ENCODE measurements at places on chromosomes 4 and X.

DNA sequence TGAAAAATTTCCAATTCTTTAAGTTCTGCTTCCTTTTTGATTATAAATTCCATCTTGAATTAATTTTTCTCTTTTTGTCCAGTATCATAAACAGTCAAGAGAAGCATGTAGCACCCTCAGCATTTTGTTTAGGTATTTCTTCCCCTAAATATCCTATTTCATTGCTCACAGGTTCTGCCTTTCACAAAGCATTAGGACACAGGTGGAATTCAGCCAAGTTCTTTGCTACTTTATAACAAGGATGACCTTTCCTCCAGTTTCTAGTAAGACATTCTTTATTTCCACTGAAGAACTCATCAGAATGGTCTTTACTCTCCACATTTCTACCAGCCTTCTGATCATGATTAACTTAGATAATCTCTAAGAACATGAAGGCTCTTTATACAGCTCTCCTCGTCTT, 7.4 kb downstream of the SLC9B1 start:
- no peak for DNase-seq

GRCh38 chr4:152499344-152499743, 36.5 kb downstream of the FBXW7 start:
- no peak for DNase-seq

- peak; percentile 41 for DNase-seq
Measured at GRCh38 chrX:151393514-151393913, 3.5 kb upstream of the VMA21 start.

- no peak for DNase-seq
Measured at GRCh38 chrX:77404419-77404818, 42.8 kb upstream of the FGF16 start.

DNA sequence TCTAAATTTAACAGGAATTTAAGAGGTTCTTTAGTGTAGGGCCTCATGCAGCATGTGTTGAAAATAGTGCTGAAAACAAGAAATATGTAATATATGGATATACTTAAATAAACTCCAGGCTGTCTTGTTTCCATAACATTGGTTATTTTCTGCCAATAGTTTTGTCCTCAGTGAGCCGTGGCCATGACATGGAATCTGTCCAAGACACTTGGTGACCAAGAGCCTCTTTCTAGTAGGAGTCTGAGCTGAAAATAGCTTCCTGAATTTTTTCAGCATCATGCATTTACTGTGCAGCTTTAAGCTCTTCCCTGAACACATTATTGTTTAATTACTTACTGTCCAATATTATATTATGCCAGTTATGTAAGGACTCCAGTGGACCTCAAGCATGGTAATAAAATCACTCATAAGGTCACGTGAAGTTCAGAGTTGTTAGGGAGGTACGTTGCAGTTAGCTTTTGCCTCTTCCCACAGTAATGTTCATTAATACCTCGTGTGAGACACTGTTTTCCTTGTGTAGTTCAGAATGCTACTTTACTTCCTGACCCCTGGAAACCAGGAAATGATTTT, 488.2 kb downstream of the GRID2 start:
- DNase-seq: no peak

DNA sequence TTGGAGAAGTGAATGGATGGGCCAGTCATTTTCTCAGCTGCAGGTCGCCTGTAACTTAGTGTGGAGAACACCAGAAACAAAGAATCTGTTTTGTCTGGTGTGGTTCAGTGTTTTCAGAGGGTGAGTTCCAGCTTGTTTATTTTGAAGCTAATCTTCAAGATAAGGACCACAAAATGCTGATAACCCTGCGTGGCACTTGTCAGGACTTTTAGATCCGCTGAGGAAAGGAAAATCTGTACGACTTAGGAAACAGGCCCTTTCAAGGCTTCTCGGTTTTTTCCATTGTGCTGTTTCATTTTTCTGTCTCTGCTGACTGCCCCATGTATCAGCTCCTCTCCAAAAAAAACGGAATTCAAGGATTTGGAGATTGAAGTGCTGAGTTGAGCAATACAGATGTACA, 8.7 kb upstream of the ANAPC4 start:
- no peak for DNase-seq

DNA sequence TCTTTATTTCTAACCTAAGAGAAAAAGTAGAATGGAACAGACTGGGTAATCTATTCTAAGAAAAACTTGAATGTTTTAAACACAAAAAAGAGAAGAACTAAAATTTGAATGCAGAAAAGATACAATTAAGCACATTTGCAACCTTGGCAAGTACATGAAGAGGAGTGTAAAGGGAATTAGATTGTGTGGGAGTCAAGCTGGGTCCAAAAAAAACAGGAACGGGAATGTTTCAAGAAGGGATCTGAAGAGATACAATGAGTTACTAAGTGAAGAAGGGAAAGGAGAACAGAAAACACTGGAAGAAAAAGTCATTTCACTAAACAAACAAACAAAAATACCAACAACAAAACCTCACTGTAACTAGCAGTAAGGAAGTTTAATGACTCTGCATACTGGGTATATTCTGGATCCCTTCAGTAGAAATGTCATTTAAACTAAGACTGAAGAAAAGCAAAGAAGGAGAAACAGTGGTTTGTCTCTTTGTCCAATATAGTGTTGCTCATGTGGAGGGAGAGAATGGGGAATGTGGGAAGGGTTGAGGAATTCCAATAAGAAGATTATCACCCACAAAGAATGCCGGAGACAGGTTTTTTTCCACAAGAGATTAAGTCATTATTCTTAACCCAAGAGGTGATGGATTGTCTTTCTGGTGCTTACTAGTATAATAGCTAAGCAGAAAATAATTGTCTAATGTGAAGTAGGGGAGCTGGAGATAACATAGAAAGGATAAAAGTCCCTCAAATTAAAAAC, 50.4 kb upstream of the PTPN13 start:
- DNase-seq: no peak

GRCh38 chr4:22754116-22754515, 61.4 kb downstream of the GBA3 start:
- DNase-seq: no peak

DNA sequence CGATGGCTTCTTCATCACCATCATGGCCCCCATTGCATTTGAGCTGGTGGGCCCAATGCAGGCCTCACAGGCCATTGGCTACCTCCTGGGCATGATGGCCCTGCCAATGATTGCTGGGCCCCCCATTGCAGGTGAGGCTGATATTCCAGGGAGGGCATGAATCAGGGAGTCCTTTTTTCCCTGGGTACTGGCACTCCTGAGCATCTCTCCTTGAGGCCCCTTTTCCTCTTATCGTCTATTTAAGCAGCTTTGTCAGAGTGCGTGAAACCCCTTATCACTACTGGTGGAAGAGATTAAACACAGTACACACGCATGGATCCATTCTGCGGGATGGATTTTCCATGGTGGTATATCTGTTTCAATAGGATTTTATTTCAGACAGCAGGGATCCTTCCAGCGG, 85.1 kb downstream of the RLIM start:
- DNase-seq: no peak

GRCh38 chr4:137597752-137598430, 65.6 kb upstream of the PCDH18 start:
- DNase-seq: no peak

DNA sequence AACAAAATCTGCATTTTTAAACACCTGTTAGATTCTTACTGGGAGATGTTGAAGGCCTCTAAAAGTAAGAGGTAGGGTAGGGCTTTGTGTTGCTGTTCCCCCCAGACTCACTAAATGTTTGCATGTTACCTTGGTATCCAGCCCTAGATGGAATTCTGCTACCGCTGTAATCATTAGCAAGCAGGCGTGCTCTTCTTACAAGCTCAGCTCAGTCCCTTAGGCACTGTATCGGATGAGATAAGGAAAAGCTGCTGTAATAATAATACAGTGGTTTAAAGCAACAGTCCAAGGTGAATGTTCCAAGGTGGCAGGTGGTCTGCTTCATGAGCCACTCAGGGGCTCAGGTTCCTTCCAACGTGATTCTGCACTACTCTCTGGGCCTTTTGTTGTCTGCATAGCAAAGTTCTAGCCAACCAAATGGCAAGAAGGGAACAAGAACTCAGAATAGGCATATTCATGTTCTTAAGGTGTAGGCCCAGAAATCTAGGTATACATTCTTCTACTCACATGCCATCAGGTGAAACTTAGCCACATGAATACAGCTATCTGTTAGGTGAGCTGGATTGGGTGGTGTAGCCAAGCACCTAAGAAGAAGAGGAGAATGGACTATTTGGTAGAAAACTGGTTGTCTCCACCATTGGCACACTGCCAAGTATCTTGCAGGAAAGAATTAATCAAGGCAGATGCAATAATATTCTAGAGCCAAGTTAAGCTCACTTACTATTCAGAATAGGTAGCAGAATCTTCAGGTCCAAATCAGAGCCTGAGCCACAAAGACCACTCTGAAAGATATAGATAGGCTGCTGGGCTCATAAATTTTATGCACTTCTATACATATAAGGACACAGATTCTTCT, 46.0 kb downstream of the COQ2 start:
- no peak for DNase-seq

DNA sequence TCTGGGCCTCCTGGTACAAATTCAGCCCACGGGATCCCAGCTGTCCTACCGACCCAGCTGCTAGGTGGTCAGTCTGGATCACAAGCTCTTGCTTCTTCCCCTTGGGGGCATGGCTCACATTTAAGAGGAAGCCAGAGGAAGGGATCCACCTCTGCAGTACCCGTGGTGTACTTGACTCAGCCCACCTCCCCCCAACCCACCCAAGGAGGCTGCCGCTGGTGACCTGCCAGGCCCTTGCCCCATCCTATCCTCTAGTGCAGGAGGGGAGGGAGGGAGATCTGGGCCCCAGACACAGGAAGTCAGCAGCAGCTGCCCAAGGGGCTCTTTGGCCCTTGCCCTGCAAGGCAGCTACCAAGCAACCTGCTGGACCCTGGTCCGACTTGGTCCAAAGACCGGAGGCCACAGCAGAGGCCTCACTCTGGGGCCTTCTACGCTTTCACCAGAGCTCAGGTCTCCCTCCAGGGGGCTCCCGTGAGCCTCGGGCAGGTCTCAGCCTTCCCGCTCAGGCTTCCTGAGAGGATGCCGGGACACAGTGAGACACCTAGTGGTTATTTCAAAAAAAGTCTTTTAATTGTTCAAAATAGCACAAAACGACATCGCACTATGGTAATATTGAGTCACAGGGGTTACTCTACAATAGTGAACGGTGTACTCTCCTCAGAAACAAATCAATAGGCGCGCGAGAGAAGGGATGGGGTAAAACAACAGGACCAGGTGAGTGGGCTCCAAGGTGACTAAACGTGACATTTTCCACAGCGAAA, 2.7 kb upstream of the RENBP start:
- DNase-seq: peak; percentile 85

GRCh38 chr4:3766036-3766784, at the start of gene ADRA2C:
Gene ADRA2C (plus strand): TSS chr4:3766385. CDS start chr4:3766607, 222 bp downstream.
- DNase-seq: peak; percentile 18

DNA sequence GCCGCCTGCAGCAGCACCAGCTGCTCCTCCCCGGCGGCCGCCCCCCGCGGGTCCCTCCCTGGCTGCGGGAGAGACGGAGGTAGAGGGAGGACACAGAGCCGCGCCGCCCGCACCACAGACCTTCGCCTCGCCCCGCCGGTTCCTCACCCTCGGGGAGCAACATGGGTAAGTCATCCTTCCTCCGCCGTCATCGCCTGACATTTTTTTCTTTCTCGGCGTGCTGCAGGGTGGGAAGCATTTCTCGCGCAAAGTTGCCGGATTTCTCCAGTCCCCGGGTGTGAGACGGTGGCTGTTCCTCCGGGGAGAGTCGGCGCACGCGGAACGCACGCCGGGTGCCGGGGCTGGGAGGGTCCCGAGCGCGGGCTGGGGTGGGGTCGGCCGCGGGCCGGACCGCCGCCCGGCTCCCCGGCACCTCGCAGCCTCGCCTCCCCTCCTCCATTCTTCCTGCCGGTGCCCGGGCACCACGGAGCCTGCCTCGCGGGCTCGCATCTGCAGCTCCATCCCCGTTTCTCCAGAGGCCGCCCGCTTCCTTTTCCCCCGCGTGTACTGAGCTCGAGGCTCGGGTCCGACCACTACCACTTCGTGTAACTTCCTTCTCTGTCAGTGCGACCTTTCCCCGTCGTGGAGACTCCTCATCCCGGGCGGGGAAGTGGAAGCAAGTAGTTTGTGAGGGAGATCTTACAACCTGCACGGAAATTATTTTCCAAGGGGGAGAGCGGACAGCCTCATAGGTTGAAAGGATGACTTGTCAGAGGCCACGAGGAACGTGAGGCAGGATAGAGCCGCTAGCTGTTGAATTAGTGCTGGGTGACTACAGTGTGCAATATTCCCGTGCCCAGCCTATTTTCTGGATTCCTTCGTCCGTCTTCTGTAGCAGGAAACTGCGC, 464 bp downstream of the RAP1GDS1 start:
- DNase-seq: peak; percentile 55

DNA sequence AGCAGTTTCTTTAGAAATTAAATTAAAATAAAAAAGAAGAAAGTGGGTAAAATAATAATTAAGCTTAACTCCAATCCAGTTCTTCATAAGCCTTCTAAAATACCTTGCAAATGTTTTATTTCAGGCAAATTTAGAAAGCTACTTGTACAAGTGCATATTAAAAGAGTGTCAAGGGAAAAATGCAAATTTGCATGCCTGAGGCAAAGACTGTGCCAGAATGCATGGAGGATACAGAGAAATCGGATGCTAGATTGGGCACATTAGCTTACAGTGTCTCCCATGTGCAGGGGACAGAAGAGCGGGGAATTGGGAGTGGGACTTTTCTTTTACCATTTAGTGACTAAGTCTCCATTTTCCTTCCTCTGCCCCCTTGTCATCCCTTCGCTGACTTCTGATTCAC, 173.0 kb upstream of the NWD2 start:
- DNase-seq: no peak

- no peak for DNase-seq
Measured at GRCh38 chr4:579543-580175, 3.6 kb upstream of the TMEM271 start.

GRCh38 chrX:13090027-13090338, 45.6 kb upstream of the FAM9C start:
- DNase-seq: no peak

DNA sequence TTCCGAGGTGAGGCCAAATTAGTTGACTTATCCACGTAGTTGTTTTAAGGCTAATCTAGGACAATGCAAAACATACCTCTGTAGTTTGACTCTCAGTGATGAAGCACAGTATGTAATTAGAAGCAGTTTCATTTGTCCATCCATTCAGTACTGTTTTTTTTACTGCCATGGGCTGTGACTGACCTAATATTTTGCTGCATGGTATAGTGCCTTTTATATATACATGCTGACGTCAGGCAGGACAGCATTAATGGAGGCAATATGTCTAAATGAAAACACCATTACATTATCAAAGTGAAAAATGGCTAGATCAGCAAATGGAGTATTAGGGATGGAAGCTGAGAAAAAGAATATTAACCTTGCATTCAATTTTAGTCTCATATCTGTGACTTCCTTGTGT, 66.9 kb downstream of the MFAP3L start:
- DNase-seq: no peak

- no peak for DNase-seq
Measured at GRCh38 chrX:42934020-42934726, 156.2 kb upstream of the PPP1R2C start.

- no peak for DNase-seq
Measured at GRCh38 chr4:173763389-173763788, 233.4 kb upstream of the HAND2 start.
